ENCODE measurements at places on chromosomes 2 and 18. TPM values are rescaled to one million over a fixed set of nuclear protein-coding genes. Genes with fewer than 3 reads are reported as not detected.

- DNase-seq: no peak
Observed at GRCh38 chr2:212078103-212078502, 460.5 kb downstream of the ERBB4 start.

UGT1A5 gene
- total RNA-seq: not detected

CYRIA gene
- 4.1 TPM for total RNA-seq

FBLN7 gene
- 0.60 TPM for total RNA-seq

DNA sequence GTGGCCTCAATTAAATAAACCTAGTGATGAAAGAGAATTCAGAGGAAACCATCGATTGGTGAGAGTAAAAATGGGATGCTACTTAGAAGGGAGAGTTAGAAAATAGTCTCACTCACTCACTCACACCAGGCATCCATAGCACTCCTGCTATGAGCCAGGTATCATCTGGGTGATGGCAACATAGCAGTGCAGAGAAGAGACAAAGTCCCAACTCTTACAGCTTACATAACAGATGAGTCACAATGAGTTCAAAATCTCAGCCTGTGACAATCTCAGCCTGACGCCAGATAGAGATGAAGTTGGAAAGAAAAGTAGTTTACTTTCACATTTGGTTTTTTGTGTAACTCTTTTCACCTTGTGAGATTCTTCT is 55.4 kb upstream of the THOC1 start:
- DNase-seq: no peak

Measured in left ventricle myocardium inferior (tissue), 1 donor.